ENCODE measurements at places on chromosomes 3 and 15. TPM values are rescaled to one million over a fixed set of nuclear protein-coding genes. Genes with fewer than 3 reads are reported as not detected.

The SERINC4 gene
- total RNA-seq: 0.14 TPM

The FBLN2 gene
- 0.49 TPM for total RNA-seq

The EXD1 gene
- total RNA-seq: not detected

The TEX9 gene
- 2.6 TPM for total RNA-seq

The HTR3E gene
- not detected for total RNA-seq

The ACY1 gene
- total RNA-seq: 30.2 TPM

The TMCO5A gene
- total RNA-seq: not detected

The C3orf49 gene
- total RNA-seq: not detected

The GOLGA8Q gene
- total RNA-seq: 1.0 TPM

The SV2B gene
- total RNA-seq: 0.17 TPM

The CHRNB4 gene
- total RNA-seq: not detected

GRCh38 chr3:115845986-115846385 lies 222.7 kb downstream of the GAP43 start:
- DNase-seq: no peak

DNA sequence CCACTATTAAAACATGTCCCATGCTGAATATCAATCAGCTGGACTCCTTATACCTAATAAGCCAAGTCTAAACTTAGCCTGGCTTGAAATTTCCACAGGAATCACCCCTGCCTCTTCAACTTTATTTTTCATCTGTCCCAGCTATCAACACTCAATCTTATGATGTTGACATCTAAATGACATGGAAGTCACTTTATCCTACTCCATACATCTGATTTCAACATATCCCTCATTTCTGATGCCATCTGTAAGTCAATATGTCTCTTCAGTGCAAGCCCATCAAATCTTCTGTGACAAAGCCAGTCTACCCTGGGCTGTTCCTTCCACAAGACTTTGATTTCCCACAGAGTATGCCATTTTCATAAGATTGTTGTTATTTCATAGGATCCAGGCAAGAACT lies 143.6 kb upstream of the SEMA6D start:
- DNase-seq: no peak

DNA sequence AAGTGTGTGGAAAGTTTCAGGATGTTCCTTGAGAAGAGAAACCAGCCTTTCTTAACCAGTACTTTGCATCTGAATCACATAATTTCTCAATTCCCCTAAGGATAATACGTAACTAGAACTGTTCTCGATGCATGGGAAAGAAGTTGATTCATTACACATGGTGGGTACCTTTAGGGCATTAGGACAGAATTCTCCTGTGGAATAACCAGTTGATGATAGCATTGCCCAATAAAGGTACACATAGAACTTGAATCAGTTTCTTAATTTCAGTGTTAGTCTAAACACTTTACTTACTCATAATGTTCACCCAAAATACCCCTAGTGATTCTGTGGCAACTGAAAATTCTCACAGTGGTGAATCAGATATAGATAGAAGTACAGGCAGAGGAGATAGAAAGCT lies 1030.9 kb downstream of the ROBO1 start:
- no peak for DNase-seq

DNA sequence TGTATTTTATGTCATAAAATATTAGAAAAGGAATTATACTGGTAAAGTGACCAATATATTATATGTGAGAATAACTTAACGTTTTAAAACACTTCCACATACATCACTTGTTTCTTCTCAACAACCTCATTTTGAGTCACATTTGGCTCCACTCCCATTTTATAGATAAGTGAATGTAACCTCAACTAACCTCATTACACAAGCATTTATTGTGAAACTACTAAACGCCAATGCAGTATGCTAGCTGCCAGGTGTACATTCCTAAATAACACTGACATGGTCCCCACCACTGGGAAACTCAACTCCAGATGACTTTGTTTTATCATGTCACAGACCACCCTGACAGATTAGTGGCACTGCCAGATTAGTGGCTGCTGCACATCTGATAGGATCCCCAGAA lies 249.7 kb upstream of the CNTN4 start:
- DNase-seq: no peak

DNA sequence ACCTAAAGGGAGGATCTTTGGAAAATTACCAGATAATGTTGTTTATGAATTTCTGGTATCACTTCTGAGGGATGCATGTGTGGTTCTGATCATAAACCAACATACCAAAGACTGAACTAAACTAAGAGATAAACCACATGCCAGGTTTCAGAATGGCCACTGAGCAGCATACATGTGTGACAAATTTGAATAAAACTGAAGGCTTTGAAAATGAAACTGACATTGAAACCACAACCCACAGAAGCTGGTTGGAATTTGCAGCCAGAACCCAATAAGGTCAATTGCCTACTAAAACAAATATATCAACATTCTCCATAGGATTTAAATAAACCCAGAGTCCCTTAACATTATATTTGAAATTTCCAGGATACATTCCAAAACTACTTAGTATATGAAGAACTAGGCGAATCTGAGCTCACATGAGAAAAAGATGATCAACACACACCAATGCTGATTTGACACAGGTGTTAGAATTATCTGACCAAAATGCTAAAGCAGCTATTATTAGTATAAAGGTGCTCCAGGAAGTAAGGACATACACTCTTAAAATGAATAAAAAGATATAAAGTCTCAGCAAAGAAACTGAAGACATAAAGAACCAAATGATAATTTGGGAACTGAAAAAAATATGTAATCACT lies 125.0 kb downstream of the ZNF280D start:
- DNase-seq: no peak

GRCh38 chr3:182182531-182182968 lies 470.8 kb downstream of the SOX2 start:
- no peak for DNase-seq

- DNase-seq: no peak
Observed at GRCh38 chr3:53156368-53156834, 4.6 kb upstream of the PRKCD start.

GRCh38 chr3:16767006-16767405 lies 117.7 kb upstream of the PLCL2 start:
- DNase-seq: no peak

- DNase-seq: peak; percentile 79
Observed at GRCh38 chr3:51682079-51682478, 11.0 kb downstream of the TEX264 start.

DNA sequence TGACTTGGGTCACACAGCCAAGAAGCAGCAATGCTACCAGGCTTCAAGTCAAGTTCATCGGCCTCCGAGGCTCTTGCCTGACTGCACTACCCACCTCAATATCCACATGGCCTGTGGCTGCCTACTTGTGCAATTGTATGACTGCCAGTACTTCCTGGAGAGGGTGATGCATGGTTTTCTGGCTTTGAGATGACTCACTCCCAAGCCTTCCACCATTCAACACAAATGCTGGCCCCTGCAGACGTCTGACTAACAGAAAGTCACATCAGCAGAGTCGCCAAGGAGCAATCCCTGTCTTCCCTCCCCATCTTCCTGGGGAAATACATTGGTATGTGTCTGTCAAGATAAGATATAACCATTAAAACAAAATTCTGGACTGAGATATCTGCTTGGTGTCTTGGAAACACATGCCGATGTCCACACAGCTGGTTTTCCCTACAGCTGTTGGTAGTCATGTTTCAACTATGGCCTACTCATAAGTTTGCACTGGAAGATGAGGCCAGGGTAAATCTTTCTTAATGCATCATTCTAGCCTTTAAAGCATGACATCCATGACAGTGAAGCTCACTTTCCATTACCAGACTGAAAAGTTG lies 79.6 kb upstream of the SPATA12 start:
- DNase-seq: peak; percentile 76

- DNase-seq: no peak
Observed at GRCh38 chr15:67319961-67320360, 65.4 kb downstream of the IQCH start.

GRCh38 chr3:51386159-51386851 lies 1.2 kb downstream of the MANF start:
- no peak for DNase-seq

- DNase-seq: no peak
Observed at GRCh38 chr3:14120111-14120920, 4.4 kb downstream of the CHCHD4 start.

- no peak for DNase-seq
Observed at GRCh38 chr15:43287254-43287653, 20.5 kb upstream of the TGM5 start.

DNA sequence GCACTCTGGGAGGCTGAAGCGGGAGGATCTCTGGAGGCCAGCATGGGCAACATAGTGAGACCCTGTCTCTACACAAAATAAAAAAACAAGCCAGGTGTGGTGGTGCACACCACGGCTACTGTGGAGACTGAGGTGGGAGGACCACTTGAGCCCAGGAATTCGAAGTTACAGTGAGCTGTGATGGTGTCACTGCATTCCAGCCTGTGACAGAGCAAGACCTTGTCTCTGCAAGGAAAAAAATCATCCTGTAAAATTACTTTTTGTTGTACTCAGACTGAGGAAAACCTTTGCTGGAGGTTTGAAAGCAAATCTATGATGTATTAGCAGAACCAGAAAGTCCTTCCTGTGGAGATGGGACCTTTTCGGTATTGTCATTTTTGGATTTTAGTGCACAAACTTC lies 63.3 kb downstream of the ATP1B3 start:
- DNase-seq: no peak

DNA sequence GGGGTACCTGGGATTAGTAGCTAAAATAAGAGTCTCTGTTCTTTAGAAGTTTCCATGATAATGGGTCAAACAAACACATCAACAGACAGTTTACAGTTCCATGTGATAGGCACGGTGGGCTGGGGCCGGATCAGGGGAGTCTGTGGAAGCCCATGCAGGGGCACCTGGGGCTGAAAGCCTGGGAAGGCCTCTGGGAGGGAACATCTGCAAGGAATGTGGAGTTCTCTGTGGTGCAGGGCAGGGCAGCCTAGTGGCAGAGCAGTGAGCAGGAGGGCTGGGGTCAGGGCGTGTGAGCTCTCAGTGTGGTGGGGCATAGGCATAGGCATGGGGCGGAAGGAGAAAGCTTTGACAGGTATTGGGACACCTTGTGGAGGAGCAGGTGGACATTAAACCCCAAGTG lies 207.7 kb upstream of the TRIM42 start:
- DNase-seq: no peak

DNA sequence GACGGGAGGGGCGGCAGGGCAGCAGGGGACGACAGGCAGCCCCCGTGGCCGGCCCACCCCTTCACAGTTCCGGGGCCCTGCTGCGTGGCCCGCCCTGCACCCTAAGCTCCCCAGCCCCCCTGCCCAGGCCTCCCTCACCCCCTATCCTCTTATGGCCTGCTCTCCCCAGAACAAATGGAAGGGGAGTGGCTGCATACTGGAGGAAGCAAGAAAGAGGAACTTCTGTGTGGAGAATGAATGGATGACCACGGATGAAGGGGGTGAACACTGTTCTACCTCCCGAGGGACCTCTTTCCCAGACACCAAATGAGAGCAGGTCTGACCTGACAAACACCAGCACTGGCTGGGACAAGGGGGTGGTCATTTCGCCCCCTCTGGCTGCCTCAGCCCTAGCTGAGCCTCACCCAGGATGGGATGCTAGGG lies 25.0 kb downstream of the SEC61A1 start:
- DNase-seq: no peak

DNA sequence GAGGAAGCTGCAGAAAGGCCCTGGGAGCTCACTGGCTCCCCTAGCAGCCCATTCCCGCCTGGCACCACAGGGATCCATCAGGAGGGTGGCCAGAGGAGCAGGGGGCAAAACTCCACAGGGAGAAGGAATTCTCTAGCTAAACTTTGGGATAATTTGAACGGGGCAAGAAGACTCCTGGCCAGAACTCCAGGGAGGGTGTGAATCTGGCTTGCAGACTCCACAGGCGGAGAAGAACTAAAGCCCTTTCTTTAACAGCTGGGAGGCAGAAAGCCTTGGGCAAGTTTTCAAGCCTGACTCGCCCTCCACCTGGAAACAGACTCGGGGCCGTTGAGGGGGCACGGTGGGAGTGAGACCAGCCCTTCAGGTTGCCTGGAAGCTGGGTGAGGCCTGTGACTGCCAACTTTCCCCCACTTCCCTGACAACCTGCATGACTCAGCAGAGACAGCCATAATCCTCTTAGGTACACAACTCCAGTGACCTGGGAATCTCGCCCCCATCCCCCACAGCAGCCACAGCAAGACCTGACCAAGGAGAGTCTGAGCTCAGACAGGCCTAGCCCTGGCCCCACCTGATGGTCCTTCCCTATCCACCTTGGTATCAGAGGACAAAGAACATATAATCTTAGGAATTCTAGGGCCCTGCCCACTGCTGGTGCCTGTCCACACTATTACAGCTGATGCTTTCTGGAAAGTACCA lies 28.6 kb downstream of the SLC27A2 start:
- no peak for DNase-seq

GRCh38 chr3:71398157-71398836 lies 185.2 kb downstream of the FOXP1 start:
- DNase-seq: no peak

- no peak for DNase-seq
Observed at GRCh38 chr3:184380627-184381260, 890 bp downstream of the CHRD start.

- DNase-seq: no peak
Observed at GRCh38 chr15:33040496-33040895, 154.0 kb downstream of the FMN1 start.

GRCh38 chr3:25038922-25039321 lies 389.1 kb upstream of the RARB start:
- no peak for DNase-seq

GRCh38 chr15:67946701-67947100 lies 106.9 kb upstream of the RNU6-1 start:
- DNase-seq: no peak

DNA sequence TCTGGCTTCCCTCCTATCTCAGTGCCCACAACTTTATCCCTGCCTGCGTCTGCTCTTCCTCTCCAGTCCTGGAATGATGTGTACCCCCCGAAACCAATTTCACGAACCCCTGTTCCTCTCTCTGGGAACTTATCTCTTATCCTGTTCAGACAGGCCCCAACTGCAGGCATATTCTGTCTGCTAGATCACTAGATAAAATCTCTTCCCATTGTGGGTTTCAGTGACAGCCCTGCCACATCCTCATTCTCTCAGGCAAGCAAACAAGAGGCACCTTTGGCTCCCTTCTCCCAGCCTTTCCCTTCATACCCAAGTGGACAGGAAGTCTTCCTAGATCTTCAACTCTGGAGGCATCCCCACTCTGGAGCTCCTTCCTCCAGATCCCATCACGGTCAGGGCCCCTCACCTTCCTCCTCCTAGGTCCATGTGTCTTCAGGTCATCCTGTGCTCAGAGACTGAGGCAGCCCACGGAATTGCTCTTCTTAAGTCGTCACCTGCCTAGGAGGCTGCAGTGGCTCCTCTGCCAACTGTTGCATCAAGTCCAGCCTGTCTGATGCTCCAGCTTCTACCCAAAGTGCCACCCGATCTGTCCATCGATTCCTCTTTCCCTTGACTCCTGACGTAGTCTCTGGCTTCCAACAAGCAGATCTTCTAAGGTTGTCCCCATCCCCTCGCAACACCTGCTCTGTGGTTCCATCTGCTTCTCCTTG lies 190.8 kb downstream of the SLCO3A1 start:
- DNase-seq: no peak

GRCh38 chr3:83601704-83602103 lies 1357.1 kb upstream of the CADM2 start:
- DNase-seq: no peak

- DNase-seq: peak; percentile 21
Observed at GRCh38 chr15:80982205-80982604, 7.4 kb downstream of the MESD start.

All from activated T-cell treated with anti-CD3 and anti-CD28 coated beads, Interleukin-2, amount 50 U/mL, for 72 hours (primary cell).